ENCODE measurements at places on chromosomes 1 and 21.

- DNase-seq, result no peak
These were observed 789 bp upstream of the GALE start for GRCh38 chr1:23801338-23801748.

DNA sequence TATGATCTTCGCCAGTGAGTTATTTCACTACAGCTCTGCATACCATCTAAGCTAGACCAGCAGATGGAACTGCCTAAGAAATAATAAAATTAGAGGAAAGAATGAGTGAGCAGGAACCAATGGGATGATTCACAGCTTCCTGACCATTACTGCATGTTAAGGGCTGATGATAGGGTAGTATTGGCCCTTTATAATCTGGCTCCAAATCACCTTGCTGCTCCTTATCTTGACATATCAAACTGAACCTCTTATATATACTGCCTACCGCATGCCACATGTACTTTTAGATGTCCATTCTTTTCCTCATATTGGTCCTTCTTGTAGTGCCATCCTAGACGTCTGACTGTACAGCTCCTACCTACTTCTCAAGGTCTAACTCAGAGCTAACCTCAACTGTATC is 524.4 kb downstream of the DPYD start:
- no peak for DNase-seq

DNA sequence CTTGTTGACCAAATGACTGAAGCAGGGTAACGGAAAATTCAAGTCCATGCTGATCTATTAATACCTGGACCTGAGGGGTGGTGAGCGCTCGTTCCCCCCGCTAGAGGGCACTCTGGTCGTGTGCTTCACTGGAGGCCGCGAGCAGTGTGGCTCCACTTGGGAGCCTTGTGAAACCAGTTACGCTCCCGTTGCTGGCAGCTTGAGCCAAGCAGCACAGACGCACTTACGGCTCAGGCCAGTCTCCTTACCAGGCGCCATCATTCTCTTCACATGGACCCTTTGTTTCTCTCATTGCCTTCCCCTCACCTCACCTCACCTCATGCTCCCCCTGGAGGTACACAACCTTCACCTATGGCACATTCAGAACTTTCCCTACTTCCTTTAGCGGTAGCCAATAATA is 49.7 kb upstream of the TSPAN2 start:
- DNase-seq, result peak; percentile 74

DNA sequence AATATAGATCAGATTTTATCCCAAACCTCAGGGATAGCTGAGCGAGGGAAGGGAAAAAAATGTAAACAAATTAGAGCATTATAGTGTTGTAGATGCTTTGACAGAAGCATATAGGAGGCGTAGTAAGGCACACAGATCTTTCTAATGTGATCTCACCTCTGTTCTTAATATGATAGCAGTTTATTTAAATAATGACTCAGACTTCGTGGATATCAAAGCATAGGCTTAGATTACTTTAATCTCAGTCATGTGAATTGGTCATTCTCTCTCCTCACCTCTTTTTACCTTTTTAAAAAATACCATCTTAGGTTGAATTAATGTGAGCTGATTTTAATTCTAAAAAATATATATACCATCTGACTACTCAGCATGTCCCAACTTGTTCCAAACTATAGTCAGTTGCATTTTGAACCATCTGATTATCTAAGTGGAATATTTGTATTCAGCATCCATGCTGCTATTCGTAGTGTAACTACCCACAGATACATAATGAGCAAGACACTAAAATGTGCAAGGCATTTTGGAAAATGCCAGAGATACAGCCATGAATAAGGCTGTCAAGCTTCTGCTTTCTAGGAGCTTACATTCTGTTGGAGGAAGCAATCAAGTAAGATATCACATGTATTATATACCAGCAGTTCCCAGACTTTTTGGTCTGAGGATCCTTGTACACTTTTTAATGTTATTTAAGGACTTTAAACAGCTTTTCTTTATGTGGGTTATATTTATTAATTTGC is 76.7 kb downstream of the OSBPL9 start:
- DNase-seq, result no peak

DNA sequence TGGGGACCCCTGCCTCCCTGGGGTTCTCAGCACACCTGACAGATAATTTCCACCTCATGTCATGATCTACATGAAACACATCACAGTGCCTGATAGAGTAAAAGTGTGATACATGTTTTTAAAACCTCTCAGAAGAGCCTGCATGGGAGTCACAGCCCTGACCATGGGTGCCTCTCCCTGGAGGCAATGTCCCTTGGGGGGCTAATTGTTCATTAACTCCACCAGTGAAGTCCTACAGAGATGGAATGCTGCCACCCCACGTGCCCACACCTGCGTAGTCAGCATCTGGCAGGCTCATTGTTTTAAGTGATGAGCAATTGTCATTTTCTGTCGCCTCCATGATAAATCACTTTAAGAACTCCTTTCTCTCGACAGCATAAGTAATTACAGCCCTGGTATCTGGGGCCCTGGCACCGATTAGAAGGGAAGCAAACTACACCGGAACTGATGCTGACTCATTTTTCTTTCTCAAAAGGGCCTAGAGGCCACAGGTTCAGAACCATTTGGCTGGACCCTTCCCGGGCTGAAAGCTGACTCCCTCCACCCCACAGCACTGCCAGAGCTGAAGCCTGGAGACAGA is 109.6 kb upstream of the GJB5 start:
- DNase-seq, result no peak

- no peak for DNase-seq
These were observed 143.3 kb downstream of the DYRK1A start for GRCh38 chr21:37509802-37510393.

GRCh38 chr1:181603735-181604410 is 120.6 kb downstream of the CACNA1E start:
- no peak for DNase-seq

DNA sequence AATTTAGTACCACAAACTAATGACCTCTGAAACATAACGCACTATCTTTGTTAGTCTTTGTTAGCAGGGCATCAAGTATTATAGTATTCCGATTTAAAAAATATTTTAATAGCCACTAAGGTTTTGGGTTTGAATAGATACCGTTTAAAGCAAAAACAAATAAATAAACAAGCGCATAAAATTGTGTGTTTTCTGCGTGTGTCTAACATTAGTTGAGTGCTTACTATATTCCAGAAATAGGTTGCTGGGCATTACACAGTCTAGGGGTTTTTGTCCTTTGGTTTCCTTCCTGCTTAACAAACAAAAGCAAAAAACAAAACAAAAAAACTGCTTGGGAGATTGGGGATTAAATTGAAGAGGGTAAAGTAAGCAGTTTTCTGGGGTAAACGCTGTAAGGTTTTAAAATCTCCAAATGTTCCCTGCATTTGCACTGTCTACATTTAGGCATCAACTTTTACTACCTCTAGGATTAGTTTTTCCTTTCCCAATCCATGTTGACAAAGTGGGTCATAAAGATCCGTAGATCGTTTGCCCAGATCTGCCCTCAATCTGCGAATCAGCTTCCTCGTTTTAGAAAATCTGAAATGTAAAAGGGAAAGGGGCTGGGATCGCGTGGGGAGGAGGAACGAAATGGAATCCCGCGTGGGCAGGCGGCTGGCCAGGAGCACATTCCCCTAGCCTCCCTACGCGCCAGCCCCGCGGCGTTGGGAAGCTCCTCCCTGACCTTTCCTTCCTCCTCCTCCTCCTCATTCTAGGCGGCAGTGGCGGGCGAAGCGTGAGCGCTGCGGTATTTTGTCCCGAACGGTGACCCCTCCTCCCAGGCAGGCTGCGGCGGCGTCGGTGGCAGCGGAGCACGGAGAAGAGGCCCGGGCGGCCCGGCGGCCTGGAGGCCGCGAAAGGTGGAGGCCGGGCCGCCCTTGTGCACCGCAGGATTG is at the start of gene KCTD3:
TSS of gene KCTD3 (plus strand) at position 749 of the 935 bp plus-strand sequence. CDS start 382 bp downstream, outside the sequence.
- DNase-seq, result peak; percentile 76

DNA sequence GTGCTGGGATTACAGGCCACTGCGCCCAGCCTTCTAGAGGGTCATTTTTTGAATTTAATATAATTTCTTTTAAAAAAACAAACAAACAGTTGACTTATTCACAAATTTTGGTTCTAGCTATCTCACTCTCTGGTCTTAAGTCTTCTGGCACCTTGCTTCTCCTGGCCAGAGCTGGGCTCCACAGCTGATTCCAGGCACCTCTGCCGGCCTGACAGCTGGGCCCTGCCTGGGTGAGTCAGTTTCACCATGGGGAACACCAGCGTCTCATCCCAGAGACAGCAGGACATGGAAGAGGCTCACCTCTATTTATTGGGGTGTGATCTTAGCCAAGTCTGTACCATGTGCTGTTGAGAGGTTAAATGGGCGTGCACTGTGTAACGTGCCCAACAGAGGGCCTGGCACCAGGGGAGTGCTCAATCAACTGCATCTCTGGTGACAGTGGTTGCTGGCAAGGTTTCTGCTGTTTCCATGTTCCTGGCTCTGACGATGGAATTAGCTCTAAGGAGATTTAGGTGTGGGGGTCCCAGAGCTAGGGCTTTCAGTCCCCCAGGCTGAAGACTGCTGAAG is 956 bp downstream of the CPLANE2 start:
- no peak for DNase-seq

DNA sequence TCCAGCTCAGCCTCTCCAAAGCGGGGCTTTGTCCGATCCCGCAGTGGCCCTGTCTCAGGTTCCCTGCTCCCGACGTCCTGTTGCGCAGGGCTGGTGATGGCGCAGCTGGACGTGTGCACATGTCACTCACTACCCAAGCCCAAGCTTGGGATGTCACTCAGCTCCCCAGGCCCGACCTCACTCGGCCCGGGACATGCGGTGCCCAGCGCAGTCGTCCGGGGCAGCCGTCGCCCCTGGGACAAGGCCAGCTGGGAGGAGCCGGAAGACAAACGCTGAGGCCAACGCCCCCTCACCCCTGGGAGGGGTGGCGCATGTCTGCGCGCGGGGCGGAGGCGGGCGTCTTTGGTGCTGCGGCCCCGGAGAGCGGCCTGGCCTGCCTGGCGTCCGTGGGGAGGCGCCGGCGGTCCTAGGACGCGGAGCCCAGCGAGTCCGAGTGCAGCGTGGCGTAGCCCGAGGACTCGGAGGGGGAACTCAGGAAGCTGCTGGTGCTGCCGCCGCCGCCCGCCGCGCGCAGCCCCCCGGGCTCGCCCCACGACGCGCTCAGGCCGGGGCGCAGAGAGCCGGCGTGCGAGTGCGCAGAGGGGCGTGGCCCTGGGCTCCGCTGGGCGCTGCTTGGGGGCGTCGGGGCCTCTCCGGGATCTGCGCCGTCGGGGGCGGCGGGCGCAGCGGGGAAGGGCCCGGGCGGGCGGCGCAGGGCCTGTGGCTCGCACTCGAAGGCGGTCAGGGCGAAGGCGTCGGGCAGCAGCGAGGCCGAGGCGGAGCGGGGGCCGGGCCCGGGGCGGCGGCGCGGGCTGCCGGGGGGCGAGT is 5.2 kb downstream of the HES3 start:
- DNase-seq, result no peak

DNA sequence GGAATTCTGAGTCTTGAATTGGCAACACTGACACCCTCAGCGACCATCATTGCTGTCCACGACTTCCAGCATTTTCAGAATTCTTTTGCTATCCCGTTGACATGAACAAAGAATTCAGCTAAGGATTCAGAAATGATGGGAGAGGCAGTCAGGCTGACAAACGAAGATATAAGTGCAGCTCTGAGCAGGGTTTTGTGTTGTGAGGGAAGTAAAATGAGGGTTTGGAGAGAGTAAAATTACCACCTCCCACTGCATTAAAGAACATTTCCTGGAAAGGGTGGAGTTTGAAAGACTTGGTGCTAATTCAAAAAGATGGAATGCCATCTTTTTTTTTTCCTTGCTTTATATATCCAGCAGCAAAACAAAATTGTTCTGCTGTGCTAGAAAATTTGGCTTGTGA is 4.9 kb upstream of the ELK4 start:
- no peak for DNase-seq

- no peak for DNase-seq
These were observed 15.9 kb upstream of the CD58 start for GRCh38 chr1:116586741-116587143.
